Activated CD4-positive, alpha-beta T cell treated with anti-CD3 and anti-CD28 coated beads for 1 hour (primary cell): ENCODE measurements at places on chromosomes 3 and 15.

GRCh38 chr3:141798448-141798845, 35.2 kb downstream of the GRK7 start:
- no peak for DNase-seq

GRCh38 chr15:31464216-31465082, 137.8 kb downstream of the KLF13 start:
- peak; percentile 2 for DNase-seq

DNA sequence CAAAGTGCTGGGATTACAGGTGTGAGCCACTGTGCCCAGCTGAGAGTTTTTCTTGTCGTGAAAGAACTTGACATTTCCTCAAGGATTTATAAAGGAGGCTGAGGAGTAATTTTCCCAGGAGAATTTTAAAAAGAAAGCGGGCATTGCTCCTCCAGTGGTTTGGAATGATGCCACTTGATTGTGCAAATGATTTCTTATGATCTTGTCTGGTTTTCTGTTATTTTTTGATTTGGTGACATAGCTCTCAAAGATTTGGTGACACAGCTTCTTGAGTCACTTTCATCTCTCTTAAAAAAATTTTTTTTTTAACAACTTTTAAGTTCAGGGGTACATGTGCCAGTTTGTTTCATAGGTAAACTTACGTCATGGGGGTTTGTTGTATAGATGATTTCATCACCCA, 24.6 kb upstream of the NFKBIZ start:
- DNase-seq: no peak

DNA sequence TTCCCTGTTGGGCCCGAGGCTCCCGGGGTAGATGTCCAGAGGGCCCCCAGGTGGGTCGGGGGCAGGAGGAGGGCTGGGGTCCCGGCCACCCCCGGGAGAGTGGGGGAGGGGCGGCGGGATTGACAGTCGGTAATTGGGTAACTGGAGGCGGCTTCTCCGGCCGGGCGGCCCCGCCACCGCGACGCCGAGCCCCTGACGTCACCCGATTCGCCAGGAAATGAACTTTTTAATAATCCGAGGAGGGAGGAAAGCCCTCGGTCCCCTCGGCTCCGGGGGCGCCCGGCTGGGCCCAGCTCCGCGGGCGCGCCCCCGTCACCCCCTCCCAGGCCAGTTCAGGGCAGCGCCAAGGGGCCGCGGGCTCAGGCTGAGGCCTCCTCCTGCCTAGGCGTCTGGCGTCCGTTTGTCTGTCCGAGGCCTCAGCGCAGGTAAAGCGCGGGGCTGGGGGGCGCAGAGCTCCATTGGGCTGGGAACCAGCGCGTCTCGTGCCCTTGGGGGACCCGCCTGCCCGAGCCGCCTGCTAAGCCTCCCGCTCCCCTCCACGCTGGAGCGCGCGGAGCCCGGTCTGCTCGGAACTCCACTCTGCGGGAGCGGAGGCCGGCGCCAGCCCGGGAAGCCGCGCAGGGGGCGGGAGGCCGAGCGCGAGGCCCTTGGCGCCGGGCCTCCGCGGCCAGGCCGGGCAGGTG, 3.9 kb downstream of the GATA2 start:
- no peak for DNase-seq

GRCh38 chr3:23952646-23953045, 7.6 kb downstream of the NR1D2 start:
- no peak for DNase-seq

DNA sequence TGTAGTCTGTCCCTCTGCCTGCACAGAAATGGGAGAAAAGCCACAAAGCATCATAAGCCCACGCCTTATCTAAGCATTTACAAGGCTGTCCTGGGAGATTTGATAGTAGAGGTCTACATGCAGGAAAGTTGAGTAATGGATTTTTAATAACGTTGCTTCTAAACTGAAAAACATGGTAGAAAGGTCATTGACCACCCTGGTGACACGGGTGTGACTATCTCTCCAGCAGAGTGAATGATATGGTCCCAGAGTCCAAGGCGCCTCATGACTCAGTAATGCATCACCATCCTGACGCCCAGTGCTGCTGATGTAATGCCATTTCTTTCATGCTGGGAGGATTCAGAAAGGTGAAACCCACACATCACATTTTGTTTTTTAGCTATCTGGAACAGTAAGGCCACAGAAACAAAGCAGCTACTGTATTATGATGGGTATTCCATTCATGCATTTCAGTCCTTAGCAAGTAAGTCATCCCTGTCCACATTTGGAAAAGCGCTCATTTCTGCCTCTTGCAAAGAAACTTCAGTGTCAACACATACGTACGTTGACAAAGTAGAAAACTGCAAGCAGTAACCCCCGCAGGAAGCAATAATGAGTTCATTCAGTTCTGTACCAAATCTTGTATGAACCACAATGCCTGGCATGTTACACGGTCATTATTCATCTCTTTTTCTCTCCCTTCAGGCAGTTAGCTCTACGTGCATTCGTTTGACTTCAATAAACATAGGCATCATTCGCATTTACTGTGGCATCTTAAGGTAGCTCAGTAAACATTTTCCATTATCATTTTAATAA, 483.5 kb downstream of the GABRG3 start:
- no peak for DNase-seq

DNA sequence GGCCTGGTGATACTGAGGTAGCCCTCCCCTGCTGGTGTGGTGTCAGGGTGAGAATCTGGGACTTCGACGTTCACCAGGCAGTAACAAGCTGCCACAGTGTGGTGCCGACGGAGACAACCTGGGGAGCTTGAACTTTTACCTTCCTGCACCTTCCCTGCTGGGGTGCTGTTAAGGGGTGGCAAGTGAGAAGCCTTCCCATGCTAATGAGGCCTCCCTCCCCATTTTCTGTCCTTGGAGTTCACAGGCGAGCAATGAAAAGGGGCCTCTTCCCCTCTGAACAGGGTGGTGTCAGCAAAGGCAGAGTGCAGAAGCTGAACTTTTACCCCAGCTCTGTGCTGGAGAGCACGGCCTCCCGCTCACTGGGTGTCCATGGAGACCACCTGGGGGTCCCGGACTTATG, 13.5 kb downstream of the MAGEL2 start:
- DNase-seq: no peak

GRCh38 chr3:185760088-185760487, 64.8 kb downstream of the IGF2BP2 start:
- no peak for DNase-seq

DNA sequence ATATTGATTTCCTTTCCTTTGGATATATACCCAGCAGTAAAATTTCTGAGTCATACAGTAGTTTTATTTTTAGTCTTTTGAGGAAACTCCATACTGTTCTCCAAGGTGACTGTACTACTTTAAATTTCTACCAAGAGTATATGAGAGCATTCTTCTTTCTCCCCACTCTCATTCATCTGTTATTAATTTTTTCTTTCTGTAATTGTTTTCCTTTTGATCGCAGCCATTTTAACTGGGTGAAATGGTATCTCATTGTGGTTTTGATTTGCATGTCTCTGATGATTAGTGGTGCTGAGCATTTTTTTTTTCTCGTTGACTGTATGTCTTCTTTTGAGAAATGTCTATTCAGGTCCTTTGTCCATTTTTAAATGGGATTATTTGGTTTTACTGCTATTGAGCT, 18.3 kb upstream of the VGLL3 start:
- DNase-seq: no peak

DNA sequence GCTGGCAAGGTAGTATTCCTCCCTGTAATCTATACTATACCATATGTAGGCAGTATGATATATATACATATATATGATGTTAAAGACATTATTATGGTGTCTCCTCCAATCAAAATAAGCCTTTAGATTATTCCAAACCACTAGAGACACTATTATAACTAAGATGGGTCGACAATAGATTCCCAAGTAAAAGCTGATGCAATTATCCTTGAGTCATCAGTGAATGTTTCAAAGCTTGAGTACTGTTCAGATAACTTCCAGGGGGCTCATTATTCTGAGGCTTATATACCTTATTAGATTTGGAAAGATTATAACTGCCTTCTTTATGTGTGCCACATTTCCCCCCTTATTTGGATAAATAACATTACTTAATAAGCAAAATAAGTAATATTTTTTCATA, 11.9 kb upstream of the C3orf38 start:
- DNase-seq: no peak

DNA sequence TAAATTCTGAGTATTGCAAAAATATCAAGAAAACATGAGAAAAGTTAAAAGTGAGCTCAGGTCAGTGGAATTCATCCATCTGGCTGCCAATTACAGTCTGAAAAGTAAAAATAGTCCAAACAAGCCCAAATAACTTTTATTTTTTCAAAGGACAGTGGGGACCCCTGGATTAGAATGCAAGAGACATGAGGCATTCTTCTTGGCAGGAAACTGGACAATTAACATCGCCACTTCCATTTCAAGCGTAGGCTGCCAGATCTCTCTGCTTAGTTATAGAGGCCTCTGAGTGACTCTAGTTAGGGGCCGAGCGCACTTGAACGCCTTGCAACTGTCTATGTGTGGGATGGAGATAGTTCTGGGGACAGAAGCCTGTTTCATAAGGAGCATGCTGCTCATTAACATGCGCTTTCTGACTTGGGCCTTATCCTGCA, 189.1 kb downstream of the GHSR start:
- DNase-seq: no peak

- no peak for DNase-seq
These were observed 16.4 kb upstream of the COMMD2 start for GRCh38 chr3:149768704-149769103.

- no peak for DNase-seq
These were observed 75.5 kb downstream of the SPATA16 start for GRCh38 chr3:173065543-173065981.

- peak; percentile 53 for DNase-seq
These were observed 14.1 kb downstream of the RNF123 start for GRCh38 chr3:49703443-49703927.

- DNase-seq: peak; percentile 12
These were observed 16.9 kb downstream of the MRPL46 start for GRCh38 chr15:88450125-88450798.

DNA sequence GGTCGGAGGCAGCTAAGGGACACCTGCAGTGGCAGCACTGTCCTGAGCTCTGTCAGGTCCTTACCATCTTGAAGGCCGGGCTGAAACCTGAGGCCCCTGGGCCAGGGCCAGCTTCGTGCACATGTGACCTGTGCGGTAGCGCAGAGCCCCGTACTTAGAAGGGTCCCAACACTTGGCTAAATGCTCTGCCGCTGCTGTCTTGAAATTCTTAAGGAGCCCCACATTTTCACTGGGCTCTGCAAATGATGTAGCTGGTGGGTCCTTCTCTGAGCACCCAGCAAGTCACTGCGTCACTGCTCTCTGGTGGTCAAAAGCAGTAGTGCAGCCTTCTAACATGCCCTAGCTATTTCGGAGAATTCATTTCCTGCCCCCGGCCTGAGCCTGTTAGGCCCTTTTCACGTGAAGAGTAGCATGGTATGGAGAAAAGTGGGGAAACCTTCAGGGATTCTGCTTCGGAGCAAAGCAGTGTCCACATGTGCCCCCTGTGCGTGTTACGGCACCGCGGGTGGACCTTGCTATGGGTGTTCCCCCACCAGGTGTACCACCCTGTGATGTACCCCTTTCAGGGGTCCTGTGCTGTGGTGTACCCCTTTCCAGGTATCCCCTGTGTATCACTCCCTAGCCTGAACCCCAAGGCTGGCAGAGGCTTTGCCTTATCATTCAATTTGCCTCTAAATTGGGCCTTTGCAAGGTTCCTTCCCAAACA, 79.7 kb downstream of the TMEM266 start:
- DNase-seq: peak; percentile 40

- no peak for DNase-seq
These were observed 592 bp downstream of the RASGRF1 start for GRCh38 chr15:79089890-79090486.

GRCh38 chr3:87358066-87358465, 81.7 kb upstream of the POU1F1 start:
- no peak for DNase-seq

DNA sequence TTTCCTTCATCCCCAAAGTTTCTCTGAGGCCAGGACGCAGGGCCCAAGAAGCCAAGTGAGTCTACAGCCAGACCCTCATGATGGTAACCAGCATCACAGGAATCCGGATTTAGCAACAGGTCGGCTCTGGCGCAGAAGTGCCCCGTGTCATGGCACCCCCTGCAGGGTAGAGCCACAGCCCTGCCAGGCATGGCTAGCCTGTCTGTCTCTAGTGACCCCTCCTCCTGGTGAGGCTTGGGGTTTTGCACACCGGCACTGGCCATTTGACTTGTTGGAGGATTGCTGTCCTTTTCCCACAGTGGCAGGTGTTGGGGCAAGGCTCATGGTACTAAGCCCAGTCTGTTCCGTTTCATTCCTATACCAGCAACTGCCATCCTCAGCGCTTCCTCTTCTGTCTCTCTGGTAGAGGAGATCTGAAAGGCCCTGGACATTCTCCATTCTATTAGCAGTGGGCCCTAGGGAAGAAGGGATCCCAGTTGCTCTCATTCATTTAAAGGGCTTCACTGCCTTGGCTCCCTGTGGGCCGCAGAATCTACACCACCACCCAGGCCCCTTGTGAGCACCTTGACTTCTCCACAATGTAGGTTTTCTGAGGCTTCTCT, 9.4 kb upstream of the CHAC1 start:
- DNase-seq: no peak

DNA sequence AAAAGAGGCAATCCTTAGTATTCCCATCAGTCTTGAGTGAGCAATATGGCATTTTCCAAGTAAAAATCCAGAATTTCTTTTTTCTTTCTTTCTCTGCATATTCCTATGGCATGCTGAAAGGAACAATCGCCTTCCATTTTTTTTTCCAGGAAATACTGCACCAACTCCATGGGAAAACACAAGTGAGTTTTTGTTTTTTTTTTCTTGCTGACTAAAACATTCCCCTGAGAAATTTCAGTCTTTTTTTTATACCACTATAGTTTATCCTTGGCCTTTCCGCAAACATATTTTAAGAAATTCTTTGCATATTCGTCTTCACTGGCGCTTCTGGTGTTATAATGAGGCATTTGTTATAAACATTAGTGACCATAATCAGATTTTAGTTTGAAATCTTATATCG, 429.6 kb upstream of the MDFIC2 start:
- no peak for DNase-seq

- no peak for DNase-seq
These were observed 44.8 kb upstream of the SLC41A3 start for GRCh38 chr3:126128504-126129397.

- no peak for DNase-seq
These were observed 62.9 kb downstream of the UMPS start for GRCh38 chr3:124793054-124793739.

DNA sequence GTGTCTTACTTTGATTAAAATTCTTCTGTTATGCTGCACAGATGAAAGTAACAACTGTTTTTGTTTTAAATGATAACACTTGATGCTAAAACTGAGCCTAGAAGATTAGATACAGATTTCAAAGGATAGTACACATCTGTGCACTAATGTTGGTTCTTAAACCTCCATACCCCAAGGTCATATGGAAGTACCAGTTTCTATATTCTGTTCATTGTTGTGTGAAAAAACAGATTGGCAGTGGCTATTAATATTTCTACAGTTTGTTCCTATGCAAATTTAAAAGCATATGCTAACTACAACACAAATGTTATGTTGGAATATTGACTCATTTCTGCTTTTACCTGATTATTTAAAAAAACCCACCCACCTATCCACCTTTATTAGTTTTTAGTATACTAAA, 32.0 kb upstream of the GBE1 start:
- DNase-seq: no peak
